Kidney capillary endothelial cell (primary cell): ENCODE measurements at places on chromosomes 2 and 18.

DNA sequence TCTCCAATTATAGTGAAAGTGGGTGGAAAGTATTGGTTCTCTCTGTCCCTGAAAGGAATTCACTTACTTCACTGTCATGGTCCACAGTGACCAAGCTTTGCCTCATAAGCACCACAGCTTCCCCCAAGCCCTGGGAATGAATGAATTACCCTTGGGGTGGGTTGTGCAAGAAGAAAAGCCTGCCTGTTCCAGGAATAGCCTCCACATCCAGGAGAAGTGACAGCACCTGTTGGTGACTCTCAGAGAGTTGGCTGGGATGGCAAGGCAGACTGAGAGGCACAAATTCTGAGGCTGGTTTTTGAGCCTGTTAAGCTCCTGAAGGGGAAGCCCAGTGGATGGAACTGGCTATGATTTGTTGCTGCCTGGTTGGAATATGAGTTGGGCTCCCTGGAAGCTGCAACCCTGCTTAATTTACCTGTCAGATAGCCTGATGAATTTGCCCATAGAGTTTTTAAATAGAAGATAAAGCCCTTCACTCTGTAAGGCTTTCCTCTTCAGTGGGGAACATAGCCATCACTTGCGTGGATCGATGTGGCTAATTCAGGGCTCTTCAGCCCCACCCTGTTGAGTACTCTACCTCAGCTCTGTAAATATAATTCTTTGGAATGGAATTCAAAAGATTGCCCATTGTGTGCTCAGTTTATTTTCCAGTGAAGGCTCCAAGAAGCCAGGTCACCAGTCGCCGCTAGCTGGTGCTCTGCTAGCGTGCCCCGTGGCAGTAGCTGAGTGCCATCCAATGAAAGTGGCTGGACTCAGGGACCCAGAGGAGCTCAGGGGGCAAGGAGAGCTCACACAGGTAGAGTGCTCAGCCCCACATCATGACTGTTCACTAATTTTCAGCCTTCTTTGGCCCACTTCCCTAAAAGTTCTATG, 479.3 kb downstream of the IRS1 start:
- no peak for DNase-seq

DNA sequence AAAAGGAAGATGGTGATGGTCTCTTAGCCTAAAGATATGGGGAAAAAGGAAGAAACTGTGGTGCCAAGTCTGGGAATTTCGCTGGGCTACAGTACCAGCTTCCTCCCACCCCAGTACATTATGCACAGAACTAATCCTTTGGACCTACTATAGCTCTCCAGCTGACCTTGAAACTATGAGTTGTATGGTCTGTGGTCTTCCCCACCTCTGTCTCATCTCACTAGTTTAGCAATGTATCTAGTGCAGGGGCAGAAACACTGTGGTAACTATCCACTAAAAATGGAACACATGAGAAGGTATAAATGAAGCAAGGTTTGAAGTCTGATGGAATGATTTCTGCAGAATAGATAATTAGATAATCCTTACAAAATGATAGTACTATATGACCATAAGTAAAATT, 190.4 kb upstream of the CCDC150 start:
- no peak for DNase-seq

- no peak for DNase-seq
Measured at GRCh38 chr2:96841701-96842495, 1.9 kb downstream of the ANKRD23 start.

GRCh38 chr18:79399275-79400081, 3.7 kb downstream of the NFATC1 start:
- no peak for DNase-seq

DNA sequence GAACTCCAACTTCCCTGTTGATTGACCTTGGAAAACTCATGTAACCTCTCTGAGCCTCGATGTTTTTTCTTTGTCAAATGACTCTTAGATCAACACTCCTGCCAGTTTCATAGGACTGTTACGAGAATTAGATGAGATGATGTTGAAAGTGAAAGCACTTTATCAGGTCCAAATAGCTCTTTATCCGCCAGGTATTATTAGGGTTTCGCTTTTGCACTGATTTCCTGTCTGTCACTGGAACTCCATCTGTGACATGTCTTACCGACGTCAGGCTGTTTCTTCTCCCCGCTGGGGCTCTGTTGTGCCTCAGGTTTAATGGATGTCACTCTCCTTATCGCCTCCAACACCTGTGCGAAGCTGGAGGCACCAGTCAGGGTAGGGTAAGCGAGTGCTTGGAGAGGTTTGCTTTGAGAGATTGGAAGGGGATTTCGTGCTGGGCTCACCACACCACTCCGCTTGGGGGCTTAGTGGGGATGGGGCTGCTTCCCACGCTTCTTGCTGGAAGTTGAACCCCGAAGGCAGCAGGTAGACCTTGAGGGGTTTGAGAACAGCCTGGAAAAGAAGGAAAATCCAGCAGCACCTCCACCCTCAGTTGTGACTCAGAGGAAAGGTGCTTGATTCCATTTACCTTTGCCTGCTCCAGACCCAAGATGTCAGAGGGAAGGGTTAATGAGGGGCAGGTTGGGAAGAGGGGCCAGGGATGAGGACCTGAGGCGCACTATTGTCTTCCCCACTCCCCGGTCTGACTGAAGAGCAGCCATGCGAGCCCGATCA, 4.3 kb downstream of the GAD1 start:
- no peak for DNase-seq

DNA sequence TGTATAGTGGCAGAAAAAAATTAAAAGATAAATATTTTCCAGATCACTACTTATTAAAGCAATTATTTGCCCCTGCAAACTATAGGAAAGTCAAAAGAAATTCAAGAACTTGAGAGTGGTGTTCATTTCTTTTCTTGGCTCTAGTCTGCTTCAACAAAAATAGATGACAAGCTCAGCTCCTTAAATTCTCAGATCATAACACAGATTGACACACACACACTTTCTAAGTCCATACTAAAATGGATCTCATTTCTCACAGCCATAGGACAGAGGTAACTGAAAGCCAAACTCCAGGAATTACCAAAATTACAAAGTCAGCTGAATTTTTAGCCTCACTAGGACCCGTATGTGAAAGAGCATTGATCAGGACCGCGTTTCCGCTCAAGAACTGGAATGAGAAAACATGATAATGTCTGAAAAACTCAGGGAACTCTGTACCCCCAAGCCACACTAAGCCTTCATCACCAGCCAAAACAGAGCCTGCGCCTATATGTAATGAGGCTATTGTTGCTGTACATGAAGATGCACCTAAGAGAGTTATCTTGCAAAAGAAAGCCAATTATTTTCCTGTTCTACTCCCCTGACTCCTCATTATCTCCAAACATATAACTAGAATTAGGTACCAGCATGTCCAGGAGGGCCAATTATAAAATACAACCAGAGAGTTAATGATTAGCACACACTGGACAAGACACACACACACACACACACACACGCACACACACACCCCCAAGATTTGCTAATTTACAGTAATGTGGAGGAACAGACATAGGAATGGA, 16.5 kb upstream of the EFR3B start:
- DNase-seq: no peak

GRCh38 chr2:236527159-236527630, 42.4 kb upstream of the ACKR3 start:
- no peak for DNase-seq

- DNase-seq: no peak
Measured at GRCh38 chr2:151038516-151038915, 223.1 kb downstream of the RBM43 start.

DNA sequence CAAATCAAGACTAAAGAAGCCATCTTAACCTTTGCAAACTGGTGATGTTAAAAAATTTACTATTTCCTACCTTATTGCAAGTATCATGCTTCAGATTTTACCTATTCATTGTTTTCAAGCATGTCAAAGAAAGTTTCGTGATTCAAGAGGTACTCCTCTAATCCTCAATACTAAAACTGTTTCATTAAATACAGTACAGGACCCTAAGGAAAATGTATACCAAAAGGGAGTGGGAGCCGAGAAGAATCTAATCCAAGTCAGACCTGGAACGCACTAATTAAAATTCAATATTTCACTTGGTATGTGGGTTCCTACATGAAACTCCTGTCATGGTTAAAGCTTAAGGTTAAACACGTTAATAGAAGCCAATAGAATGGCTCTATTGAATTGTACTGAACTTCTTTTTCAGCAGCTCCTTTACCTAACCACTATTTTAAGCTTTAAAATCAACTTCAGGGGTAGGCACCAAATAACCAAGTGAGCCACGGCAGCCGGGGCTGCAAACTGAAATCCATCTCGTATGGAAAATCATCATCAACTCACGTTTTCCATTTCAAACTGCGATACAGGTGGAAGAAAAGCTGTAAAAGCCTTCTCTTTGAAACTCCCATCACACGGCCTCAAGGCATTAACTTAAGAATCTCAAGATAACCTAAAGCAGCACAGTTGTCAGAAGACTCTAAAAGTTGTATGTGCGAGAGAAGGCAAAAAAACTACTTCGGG, 188.8 kb downstream of the ZEB2 start:
- DNase-seq: no peak

DNA sequence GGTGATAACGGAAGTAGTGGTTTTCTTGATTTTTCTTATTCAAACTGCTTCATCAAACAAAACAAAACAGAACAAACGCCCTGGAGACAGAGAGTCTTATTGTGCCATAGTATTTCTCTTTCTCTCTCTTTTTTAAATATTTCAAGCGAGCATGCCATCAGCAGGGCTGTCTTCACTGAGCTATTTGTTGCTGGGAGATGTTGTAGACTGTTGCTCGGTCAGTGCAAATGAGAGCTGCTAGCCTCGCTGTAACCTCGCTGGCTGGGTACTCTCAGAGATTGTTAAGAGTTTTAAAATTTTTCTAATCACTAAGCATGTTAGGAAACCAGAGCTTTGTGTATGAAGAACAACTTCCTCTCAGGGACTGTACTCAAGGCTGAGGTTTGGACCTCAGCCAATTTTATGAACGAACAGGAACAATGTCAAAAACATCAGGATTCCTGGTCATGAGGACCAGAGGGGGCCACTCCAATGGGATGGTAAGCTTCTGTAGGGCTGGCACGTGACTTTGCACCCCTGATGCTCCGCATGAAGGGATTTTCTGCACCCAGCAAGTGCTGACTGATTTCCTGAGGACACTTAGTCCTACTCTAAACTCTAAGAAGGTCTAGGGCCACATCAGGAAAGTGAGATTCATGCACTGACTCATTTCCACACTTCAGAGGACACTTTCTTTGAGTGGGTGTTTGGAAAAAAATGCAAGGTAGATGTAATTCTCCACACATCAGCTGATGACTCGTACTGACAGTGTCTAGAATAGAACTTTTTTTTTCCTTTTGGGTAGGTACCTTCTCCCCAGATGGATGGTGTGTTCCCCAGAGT, 59.8 kb upstream of the IL1R1 start:
- peak; percentile 82 for DNase-seq

DNA sequence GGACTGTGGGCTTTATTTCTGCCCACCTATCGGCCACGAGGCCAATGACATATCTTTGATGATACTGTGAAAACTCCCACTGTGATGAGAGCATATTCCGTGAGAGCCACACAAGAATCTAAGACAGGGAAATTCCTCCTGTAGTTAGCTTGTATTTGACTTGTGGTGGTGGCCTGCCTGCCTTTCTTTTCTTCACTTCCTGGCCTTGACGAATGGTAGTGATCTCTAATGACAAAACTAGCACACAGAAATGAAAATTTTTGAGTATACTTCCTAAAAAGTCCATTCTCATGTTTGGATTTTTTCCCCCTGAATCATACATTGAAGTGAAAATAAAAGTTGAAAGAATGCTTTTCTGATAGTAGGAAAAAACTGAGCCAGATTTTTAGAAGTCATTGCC, 94.4 kb downstream of the MGAT5 start:
- no peak for DNase-seq

DNA sequence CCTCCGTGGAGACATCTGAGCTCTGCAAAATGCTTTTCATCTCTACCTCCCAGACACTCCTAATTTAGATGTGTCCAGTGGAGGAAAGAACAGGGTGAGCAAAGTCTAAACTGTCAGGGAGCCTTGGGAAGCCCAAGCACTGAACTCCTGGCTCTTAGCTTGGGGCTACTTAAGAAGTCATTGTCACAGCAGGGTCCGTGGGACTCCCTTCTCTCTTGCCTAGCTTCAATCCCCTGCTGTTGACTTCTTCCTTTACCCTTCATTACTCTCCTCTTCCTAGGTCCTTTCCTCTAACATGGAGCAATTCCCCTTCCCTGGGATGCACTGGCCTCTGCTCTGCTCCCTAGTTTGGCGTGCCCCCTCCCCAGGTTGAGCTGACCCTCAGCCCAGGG, 3.4 kb downstream of the OSR1 start:
- DNase-seq: no peak

DNA sequence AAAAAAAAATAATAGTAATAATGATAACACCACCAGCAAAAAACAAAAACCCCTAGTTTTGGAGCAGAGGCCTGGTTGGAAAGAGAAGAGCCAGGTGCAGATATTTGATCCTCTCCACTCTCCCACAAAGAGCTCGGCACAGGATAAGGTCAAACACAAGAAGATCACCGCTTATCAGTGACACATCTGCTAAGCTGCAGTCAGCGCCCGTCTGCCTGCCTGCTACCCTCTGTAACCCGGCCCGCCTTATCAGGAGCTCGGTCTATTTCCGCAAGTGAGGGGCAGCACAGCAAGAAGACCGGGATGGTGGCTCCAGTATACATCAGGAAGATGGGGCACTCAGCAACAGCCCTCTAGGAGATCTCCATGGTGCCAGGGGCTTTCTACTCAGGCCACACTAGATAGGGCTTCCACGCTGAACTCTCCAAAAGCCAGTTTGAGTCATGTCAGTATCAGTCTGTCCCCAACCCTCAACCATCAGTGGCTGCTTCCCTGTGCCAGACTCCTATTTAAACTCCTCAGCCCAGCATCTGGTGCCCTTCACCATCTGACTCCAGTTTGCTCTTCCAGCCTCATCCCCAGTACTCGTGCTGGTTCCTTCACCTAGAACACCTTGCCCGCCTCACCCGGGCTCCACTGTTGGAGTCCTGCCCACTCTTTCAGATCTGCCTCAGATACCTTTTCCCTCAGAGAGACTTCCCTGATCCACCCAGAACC, 67.3 kb upstream of the PPP1CB start:
- DNase-seq: no peak

DNA sequence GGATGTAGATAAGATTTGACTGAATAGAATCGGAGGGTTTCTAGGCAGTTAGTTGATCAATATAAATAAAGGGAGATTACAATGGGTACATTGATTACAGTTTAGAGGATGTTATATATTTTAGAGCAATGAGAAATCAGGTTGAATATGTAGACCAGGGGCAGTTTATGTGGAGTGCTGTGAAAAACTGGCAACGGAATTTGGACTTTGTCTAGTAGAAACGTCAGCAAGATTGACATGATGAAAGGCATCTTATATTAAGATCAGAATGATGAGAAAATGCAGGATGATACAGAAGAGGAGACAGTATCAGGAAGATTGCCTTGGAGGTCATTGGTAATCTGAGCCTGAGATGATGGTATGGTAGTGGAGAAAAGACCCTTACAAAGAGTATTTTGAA, 39.9 kb downstream of the RAB10 start:
- no peak for DNase-seq
